ENCODE measurements at places on chromosomes 2 and 18.

DNA sequence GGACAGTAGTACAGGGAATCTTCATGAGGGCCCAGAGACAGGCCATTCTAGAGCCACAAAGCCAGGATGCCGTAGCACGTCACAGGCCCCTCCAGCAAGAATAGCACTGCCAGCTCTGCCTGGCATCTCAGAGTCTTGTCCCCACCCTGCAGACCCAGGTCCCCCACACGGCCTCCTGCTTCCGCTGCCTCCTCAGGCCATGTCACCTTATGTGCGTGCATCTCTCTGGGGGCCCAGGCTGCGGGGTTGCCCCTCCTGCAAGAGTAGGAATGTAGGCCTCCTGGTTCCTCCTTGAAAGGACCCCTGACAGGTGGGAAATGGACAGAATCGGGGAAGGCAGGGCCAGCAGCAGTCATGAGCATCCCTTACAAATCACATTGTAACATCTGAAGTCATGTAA lies 49.8 kb downstream of the ADI1 start:
- no peak for DNase-seq

- no peak for DNase-seq
These were observed 12.5 kb upstream of the LBH start for GRCh38 chr2:30218814-30219213.

- no peak for DNase-seq
These were observed 167.1 kb upstream of the FOSL2 start for GRCh38 chr2:28225473-28226080.

DNA sequence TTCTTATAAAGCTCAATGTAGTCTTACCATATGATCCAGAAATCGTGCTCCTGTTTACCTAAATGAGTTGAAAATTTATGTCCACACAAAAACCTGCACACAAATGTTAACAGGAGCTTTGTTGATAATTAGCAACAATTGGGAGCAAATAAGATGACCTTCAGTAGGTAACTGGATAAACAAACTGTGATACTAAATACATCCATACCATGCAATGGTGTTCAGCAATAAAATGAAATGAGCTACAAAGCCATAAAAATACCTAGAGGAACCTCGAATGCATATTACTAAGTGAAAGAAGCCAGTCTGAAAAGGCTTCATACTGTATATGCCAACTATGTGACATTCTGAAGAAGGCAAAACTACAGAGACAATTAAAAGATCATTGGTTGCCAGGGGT lies 185.6 kb upstream of the HNRNPA3 start:
- DNase-seq, result no peak

- no peak for DNase-seq
These were observed 1569.7 kb upstream of the SLC39A10 start for GRCh38 chr2:194087089-194087958.

- DNase-seq, result no peak
These were observed 860 bp downstream of the CTNNA2 start for GRCh38 chr2:79513711-79514110.

DNA sequence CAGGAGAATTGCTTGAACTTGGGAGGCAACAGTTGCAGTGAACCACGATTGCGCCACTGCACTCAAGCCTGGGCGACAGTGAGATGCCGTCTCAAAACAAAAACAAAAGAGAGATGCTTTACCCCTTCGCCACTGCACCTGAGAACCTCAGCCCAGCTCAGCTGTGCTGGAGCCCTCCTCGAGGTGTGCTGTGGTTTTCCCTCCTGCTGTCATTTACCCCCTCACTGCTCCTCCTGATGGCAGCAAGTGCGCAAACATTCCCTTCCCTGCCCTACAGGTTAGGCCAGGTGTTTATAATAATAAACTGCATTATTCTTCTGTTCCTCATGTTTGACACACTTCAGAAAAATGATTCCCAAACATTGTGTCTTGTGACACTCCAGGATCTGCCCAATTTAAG lies 8.4 kb downstream of the FBXO36 start:
- no peak for DNase-seq

DNA sequence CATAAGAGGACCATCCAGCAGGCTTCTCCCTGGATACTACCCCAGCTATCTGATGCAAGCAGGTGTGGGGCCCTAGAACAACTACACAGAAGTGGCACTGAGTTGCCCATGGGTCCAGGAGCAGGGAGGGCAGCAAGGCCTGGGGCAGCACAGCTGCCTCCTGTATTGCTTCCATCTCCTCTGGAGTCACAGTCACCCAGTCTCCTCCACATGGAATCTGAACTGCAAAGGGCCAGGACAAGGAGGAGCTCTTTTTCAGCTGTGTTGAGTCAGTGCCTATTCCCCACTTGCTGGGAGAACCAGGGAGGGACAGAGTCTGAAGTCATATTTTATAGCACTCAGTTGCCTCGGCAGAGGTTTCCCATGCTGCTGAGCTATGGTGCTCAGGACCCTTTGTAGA lies 67.9 kb upstream of the ALPP start:
- no peak for DNase-seq

DNA sequence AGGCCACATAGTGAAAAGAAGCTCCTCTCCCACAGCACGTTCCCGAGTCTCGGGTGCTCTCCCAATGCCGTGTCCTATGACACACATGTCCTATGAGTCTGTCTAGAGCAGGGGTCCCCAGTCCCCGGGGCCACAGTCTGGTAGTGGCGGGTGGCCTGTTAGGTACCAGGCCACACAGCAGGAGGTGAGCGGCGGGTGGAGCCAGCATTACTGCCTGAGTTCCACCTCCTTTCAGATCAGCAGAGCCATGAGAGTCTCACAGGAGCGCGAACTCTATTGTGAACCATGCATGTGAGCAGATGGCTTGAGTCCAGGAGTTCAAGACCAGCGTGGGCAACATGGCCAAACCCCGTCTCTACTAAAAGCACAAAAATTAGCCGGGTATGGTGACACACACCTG lies 112.6 kb downstream of the ZBTB7C start:
- DNase-seq, result no peak

DNA sequence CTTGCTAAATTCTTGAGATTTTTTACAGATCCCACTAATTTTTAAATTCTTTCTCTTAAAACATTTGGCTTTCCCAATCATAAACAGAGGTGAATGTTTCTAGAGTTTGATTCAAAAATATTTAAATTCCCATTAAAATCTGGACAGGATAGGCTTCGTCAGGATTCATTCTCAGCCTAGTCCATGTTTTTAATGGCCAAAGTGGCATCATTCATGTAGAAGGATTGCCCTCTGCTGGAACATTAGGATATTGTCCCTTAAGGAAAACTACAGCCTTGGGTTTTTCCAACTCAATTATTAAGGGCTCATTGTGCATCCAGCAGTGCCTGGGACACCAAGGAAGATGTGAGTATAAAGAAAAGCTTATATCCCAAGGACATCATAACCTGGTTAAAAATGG lies 71.7 kb downstream of the TPGS2 start:
- DNase-seq, result no peak

GRCh38 chr2:153132418-153132817 lies 346.1 kb downstream of the RPRM start:
- no peak for DNase-seq

DNA sequence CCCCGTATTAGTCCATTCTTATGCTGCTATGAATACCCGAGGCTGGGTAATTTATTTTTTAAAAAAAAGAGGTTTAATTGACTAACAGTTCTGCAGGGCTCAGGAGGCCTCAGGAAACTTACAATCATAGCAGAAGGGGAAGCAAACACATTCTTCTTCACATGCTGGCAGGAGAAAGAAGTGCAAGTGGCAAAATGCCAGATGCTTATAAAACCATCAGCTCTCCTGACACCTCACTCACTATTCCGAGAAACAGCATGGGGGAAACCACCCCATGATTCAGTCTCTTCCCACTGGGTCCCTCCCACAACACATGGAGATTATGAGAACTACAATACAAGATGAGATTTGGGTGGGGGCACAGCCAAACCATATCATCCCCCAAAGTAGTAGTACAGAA lies 2148.5 kb upstream of the PIK3C3 start:
- no peak for DNase-seq

DNA sequence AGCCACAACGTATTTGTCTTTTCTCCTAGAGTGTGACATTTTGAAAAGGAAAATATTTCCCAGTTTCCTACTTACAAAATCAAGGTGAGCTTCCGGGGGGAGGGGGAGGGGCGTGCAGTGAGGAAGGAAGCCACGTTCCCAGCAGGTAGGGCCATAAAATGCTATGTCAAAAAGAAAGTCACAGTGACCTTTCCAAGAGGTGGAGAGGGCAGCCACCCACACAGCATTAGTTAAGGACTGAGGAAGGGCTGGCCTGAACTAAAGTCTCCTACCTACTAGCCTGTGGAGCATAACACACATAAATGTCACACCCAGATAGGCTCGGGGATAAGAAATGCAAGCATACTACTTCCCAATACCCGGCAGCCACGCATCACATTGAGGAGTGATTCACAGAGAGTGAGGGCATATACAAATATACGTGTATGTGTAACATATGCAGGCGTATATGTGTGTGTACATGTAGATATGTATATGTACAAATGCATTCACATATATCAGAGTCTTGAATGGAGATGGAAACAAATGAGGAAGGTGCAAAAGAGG lies 191.1 kb downstream of the STK39 start:
- DNase-seq, result no peak

DNA sequence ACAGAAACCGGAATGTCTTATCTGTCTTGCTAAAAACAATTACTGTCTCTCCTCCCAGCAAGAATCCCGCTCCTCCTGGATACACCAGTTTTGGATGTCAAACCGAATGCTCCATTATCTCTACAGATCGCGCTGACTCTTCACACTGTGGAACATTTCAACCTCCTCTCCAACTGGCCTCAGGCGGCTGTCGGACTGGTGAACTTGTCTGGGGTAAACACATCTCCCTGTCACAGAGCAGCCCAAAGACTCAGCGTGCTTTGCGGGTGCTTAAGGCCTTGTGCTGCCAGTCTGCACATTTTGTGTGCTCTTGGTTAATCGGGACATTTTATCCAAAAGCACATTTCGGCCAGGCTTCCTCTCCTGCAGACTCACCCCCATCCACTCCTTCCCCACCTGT lies 173.1 kb downstream of the ICOS start:
- peak; percentile 41 for DNase-seq

DNA sequence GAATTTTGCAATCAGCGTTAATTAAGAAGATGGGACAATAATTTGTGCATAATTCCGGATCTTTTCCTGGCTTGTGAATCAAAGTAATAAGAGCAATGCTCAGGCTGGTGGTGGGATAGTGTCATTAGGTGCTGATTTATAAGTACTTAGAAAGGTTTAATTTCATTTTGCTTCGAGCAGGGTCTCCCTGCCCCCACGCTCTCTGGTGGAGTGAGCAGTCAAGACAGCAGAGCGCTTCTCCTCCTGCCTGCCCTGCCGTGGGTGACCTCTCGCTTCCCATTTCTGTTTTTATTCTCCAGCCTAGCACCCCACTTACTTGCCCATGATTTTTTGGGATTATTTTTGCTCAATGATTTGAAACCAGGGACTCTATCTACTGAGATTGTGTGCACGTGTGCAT lies 7.1 kb downstream of the ASB18 start:
- no peak for DNase-seq

DNA sequence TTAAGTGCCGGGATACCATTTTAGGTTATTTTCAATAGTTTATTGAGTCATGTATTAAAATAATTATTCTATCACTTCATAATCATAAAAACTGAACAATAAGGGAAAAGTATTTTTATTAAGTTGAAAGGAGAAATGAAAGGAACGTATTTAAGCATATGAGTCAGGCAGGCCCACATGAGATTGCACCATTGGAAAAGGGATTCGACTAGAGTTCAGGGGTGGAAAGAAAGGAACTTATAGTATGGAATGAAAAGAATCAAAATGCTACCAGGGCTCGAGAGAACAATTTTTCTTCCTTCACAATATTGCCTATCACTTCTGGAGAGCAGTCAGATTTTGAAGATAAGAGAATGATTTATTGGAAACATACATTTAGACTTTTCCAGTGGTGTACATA lies 516.5 kb upstream of the NETO1 start:
- no peak for DNase-seq

GRCh38 chr2:102489646-102490045 lies 16.6 kb downstream of the SLC9A4 start:
- peak; percentile 42 for DNase-seq

DNA sequence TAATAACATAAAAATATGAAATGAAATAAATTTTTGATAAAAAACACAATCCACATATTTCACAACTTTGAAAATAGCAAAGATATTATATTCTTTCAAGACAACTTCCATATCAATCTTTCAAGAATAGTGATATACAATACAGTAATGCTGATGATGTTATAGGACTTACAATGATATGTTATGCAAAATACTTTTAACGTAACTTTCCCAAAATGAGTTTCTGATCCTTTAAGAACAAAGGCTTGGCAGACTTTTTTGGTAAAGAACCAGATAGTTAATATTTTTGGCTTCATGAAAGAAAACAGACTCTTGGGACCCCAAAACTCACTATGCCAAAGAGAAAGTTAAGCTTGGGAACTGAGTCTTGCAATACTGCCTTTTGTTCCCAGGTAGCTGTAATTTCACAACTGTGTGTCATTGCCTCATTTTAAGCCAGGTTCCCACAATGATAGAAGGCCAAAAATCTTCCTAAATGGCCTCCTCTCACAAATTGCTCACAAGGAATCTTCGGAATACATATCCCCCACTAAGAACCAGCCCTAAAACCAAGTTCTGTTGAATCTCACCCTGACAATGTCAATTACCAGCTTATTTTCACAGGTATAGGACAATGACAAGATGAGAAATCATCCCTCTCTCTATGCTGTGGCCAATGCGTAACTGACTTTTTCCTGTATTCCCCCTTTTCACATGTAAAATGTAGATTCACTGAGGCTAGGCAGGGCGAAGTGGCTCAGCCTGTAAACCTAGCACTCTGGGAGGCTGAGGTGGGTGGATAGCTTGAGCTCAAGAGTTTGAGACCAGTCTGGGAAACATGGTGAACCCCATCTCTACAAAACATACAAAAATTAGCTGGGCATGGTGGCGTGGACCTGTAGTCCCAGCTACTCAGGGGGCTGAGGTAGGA lies 54.8 kb upstream of the STRN start:
- DNase-seq, result no peak
